Hindlimb muscle (tissue), 1 donor: ENCODE measurements at places on chromosomes 16 and 17. TPM values are rescaled to one million over a fixed set of nuclear protein-coding genes. Genes with fewer than 3 reads are reported as not detected.
A peak's percentile ranks its signal among the peaks of the same experiment; 100 is the strongest.

DNA sequence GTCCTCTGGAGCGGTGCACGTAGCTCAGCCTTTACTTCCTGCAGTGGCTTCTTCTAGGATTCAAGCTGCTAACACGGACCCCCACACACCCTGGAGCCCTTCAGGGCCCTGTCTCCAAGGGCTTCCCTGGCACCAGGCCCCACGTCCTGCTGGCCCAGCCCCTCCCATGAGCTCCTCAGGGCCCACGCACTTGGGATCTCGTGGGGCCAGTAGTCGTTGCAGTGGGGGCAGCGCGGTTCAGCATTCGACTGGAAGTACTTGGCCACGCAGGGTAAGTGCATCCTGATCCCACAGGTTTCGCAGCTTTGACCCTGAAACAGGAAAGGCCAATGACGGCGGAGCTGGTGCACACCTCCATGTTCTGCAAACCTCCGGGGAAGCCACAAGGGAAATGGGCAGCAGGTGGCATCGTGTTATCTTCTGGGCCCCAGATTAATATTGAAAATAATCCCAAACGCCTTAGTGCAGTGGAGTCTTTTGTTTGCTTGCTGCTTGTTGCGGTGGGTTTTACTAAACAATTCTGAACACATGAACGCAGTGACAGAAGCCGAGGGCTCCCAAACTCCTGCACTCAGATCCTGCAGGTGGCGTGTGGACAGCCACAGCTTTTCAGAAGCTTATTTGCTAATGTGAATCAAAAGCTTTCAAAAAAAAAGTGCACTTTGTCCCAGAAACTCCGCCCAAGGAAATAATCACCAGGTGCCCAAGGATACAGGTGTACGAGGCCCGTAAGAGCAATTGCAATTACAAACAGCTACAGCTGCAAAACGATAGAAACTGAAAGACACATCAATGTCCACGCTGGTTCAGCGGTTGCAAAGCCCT, 22.4 kb downstream of the KDM8 start:
- no peak for DNase-seq

DNA sequence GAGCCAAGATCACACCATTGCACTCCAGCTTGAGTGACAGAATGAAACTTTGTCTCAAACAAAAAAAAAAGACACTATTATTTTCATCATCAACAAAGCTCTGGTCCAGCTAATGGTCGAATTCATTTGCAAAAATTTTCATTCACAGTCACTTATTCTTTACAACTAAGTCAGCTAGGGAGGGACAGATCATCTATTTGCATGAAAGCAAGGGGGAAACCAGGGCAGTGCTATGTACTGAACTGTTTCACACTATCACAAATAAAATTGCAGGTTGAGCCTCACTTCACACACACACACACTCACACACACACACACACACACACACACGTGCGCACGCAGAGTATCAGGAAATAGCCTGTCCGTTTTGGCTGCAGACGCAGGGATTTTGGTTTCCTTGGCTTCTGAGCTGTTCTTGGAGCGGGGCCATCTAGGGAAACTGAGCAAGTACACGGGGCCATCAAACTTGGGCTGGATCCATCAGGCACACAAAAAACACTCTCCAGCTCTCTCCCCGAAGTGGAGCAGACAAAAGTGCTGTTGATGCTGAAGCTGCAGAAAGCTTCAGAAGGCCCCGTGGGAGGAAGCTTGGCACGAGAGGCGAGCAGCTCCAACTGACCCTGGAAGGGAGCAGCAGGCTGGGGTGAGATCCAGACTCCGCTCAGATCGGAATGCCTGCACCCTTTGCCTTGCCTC, 44.3 kb upstream of the HELZ start:
- DNase-seq = peak; percentile 88

The PERCC1 gene
- polyA plus RNA-seq = 0.43 TPM

The SHCBP1 gene
- 8.9 TPM for polyA plus RNA-seq

The CMTM2 gene
- 0.71 TPM for polyA plus RNA-seq
